GM18507 (cell line): ENCODE measurements at places on chromosomes 13 and 19.
A peak's percentile ranks its signal among the peaks of the same experiment; 100 is the strongest.

GRCh38 chr19:41993612-41994483 is at the start of gene ATP1A3:
Gene ATP1A3 (minus strand): TSS chr19:41994230. CDS start chr19:41994076, 154 bp downstream.
- peak; percentile 75 for DNase-seq

DNA sequence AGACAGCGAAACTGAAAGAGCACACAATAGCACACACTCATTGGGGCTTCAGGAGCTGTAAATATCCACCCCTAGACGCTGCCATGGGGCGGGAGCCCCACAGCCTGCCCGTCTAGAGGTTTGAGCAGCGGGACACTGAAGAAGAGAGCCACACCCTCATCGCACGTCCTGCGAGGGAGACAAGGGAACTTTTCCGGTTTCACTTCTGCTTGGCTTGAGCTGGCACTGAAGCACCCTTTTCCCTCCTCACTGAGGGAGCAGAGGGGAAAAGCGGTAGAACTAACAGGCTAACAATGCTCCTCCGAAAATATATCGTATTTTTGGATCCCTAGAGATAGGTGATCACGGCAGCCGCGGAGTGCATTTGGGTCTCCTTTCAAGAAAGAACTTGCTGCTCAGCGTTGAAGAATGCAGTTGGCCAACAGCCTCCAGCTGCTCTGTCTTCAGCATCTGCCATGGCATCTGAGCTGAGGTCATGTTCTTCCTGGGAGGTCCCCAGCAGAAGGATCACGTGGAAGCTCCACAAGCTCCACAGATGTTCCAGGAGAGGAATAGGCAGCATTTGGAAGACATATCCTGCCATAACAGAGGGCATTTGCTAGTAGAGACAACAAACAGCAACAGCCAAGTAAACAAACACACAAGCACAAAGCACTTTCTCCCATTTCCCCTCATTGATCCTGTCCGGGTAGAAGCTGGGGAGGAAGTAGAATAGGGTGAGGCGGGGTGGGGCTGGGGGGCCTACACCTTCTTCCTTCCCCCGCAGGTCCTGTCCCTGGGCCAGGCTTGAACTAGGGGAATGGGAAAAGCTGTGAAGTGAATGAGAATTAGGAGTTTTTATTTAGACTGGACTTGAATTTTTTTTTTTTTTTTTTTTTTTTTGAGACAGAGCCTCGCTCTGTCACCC is 44.8 kb upstream of the ALOX5AP start:
- DNase-seq: no peak

GRCh38 chr19:55333870-55334269 is 5.8 kb upstream of the KMT5C start:
- no peak for DNase-seq

- DNase-seq: no peak
Observed at GRCh38 chr19:46571495-46571894, 29.6 kb upstream of the CALM3 start.

- no peak for DNase-seq
Observed at GRCh38 chr19:17091758-17092333, 16.3 kb downstream of the MYO9B start.
